ENCODE measurements at places on chromosomes 2 and 18. TPM values are rescaled to one million over a fixed set of nuclear protein-coding genes. Genes with fewer than 3 reads are reported as not detected.

NPAS2 gene
- polyA plus RNA-seq: 1.1 TPM

G6PC2 gene
- polyA plus RNA-seq: not detected

ICOS gene
- 15.7 TPM for polyA plus RNA-seq

CYTIP gene
- 144 TPM for polyA plus RNA-seq

SPATA3 gene
- not detected for polyA plus RNA-seq

DNA sequence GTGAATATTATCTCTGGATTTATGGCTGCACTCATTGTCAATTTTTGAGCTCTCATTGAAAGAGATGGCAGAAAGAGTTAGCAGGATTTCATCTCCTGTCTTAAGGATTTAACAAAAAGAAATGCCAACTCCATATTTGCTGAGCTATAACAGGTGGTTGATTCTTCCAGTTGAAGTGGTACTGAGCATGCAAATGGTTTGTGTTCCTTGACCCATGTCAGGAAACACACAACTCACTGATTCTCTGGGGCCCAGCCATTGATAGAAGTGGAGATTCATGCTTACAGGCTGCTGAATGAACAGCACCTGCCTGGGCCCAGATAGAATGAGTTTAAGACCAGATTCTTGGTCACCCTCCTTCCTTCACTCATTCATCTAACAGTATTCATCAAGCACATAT is 128.8 kb downstream of the CERS6 start:
- no peak for DNase-seq

GRCh38 chr2:60516383-60516811 is 37.1 kb downstream of the BCL11A start:
- no peak for DNase-seq

GRCh38 chr2:216880509-216881184 is 20.8 kb upstream of the TNP1 start:
- DNase-seq: no peak

DNA sequence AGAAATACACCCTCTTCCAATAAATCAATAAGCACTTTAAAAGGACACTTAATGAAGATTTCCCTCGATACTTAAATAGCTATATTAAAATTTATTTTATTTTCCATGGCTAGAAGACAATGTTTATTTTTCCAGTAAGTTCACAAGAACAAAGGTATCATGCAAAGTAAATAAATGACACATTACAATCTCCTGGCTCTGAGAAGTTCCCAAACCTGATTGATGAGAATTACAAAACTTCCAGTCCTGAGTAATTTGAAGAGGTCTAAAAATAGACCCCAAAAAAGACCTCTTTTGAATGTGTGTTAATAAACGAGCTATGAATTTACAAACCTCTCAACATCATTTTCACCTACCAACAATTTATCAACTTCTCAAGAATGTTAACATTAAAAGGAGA is 1.5 kb upstream of the PEX13 start:
- no peak for DNase-seq

- DNase-seq: no peak
These were observed 30.6 kb downstream of the ARMC9 start for GRCh38 chr2:231228974-231229529.

DNA sequence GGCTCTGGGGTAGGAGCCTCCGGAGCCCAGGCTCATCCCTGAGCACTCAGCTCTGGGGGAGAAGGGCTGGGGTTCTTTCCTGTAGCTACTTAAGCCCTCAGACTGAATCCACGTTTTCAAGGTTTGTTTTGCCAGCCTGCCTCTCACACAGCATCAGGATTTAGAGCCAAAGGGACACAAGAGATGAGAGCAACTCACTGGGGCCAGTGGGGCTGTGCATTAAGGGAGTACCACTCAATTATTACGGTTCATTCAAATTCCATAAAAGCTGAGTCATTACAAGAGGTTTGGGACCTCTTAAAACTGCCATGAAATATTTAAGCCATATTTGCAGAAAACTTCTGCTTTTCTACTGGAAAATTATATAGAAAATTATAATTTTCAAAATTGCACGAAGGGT is 17.1 kb upstream of the SNED1 start:
- DNase-seq: no peak

DNA sequence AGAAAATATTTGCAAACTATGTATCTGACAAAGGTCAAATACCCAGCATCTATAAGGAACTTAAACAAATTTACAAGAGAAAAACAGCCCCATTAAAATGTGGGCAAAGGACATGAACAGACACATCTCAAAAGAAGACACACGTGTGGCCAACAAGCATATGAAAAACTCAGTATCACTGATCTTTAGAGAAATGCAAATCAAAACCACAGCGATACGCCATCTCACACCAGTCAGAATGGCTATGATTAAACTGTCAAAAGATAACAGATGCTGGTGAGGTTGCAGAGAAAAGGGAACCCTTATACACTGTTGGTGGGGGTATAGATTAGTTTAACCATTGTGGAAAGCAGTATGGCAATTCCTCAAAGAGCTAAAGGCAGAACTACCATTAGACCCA is 64.3 kb upstream of the RBMS1 start:
- DNase-seq: no peak

DNA sequence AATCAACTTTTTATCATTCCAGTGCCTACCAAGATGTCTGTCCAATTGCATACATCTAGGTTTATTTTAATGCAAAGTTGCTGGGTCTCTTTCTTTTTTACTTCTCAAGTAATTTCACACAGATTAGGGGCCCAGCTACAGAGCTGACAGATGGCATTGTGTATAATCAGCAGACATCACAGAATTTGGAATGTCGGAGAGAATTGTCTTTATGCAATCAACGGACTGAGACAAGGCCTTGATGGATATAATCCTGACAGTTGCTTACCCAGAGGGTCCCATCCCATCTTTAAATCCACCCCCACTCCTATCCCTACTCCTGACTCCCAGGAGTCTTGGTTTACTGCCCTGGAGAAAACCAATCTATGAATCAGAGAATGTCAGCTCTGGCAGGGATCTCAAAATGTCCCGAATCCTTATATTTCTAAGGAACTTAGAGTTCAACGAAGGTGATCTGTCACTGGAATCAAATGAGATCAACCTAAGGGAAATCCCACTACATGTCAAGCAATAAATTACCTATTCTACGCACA is 142.0 kb downstream of the LRATD1 start:
- DNase-seq: no peak

DNA sequence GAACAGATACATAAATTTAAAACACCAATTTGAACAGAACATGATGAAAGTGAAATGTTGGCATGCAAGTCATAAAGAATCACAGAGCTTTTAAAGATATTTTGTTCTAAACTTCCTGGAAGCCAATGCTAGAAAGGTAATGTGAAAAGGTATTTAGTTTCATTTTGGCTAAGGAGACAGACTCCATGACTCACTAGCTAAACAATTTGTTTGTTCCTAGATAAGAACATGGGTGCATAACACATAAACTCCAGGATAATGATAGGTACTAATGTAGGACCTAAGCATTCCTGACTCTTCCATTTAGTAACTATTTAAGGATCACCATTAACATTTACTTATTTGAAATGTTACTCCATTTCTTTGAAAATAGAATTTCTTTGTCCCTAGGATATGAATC is 292.5 kb upstream of the CNTNAP5 start:
- no peak for DNase-seq

DNA sequence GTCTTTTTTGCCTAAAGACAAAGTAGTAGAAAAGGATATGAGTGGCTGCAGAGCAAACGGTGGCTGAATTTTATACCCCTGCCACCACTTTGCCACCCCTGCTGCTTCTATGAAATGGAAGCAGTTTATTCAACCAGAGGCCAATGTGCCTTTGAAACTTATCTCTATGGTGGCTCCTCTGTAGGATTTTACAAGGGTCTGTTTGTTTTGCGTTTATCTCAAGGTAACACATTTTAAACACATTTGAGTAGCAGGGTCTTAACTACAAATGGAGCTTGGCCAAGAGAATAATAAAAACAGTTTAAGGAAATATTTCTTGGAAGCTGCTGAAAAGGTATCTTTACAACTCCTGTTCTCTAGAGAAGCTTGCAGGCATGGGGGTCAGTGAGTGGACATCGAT is 6.1 kb downstream of the ALLC start:
- no peak for DNase-seq

GRCh38 chr18:57084331-57085271 is 62.3 kb upstream of the BOD1L2 start:
- DNase-seq: no peak

- no peak for DNase-seq
These were observed 107.1 kb upstream of the STK17B start for GRCh38 chr2:196278491-196278911.

GRCh38 chr2:232293191-232293590 is 85.4 kb upstream of the ALPP start:
- DNase-seq: no peak

GRCh38 chr2:221372159-221372884 is 199.8 kb downstream of the EPHA4 start:
- DNase-seq: no peak

GRCh38 chr2:18626958-18627650 is 37.7 kb upstream of the NT5C1B start:
- DNase-seq: no peak

GRCh38 chr2:149167941-149168340 is 129.4 kb downstream of the LYPD6B start:
- no peak for DNase-seq

DNA sequence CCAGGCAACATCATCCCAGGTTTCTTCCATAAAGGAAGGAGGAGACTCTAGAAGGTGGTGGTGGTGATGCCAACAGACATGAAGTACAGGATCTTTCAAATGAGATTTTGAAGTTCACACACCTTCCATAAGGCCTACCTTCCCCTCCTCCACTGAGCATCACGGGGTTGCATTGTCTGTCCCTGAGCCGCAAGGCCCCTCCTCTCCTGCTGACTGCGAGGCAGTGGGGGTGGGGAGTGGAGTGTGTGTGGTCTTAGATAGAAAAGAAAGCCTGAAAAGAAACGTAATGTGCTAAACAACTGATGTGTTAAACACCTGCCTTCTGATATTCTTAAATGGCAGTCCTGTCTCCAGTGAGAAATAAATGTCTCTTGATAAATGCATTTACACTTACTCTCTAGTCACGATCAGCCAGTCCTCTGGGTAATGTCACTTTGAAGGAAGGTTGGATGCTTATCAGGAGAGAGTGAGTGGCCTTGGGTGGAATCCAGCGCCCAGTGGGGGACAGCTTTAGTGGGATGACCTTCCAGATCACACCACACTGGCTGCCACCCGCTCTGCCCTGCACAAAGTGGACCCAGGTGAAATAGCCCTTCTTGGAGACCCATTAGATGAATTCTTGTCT is 5.5 kb upstream of the SCYGR5 start:
- DNase-seq: no peak

- DNase-seq: no peak
These were observed 61.0 kb downstream of the TRAPPC12 start for GRCh38 chr2:3440477-3440876.

All from CD8-positive, alpha-beta memory T cell (primary cell).